ENCODE measurements at places on chromosomes 6 and 20.

- DNase-seq: no peak
Observed at GRCh38 chr20:47352332-47353238, 3.9 kb downstream of the ZMYND8 start.

DNA sequence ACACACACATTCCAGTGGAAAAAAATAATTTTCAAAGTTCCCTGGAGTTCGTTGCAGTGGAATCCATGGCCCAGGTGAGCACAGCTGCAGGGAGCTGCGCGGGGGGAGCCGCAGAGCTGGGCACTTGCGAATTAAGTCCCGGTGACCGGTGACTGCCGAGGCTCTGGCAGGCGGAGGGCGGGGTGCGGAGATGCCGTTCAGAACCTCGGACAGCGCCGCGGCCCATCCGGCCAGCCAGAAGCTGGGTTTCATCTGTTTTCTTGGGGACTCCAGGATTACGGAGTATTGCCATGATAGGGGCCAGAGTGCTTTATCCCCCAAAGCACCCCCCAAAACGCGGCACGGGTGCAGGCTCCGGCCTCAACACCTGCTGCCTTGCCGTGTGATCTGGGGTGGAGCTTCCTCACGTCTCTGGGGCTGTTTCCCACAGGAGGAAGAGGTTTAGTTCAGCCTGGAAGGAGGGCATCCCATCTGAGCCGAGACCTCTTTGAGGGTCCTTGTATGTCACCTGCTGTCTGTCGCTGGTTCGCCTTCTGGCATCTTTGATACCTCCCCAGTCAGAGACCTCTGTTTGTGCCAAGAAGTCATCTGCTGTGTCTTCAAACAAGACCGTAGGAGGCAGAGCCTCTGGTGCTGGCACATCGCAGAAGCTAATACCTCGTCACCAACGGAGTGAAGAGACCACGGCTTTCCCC lies 99.4 kb downstream of the YTHDF1 start:
- DNase-seq: no peak

GRCh38 chr20:17495826-17496225 lies 35.4 kb downstream of the BFSP1 start:
- DNase-seq: peak; percentile 49

GRCh38 chr6:156767603-156768467 lies 9.3 kb upstream of the ARID1B start:
- no peak for DNase-seq

DNA sequence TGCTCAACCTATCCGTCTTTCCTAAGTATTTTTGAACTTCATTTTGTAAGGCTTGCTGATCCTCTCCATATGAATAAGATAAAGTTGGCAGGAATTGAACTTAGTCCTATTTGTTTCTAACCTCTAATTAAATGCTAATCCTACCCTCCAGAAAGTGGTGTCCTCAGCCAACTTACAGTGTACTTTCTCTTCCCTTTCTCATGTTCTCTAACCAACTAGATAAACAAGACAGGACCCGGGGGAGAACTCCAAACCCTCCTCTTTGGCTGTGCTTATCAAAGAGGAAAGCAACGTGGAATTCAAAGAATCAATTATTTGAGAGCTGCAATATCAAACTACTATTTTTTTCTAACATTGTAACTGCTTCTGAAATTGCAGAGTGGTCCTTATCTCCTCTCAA lies 56.5 kb upstream of the NRSN1 start:
- no peak for DNase-seq

DNA sequence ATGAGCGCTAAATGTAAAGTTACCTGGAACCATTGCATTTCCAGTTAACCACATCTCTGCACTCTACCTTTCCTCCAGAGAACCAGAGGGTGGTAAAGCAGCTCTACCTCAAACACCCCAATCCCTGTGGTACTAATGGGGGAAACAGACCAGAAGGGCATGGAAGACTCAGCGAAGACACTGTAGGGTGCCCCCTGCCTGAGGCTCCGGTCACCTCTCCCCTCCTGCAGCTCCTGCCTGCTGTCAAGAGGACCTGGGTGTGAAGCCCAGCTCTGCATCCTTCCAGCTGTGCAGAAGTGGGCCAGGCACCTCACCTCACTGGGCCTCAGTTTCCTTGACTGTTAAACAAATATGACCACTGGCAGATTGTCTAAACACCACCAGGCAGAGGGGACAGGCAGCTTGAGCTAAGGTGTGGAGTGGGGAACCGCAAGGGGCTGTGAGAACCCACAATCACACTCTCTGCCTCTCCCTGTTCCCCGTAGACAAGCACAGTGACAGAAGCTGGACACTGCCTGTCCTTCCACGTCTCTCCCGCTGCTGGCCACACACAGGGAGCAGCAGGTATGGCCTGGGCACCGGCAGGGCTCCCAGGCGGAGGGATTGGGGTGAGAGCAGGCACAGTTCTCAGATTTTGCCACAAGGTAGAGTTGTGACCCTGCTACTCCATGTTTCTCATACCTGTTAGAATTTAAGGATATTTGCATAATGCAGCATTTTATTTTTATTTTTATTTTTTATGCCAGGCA lies 9.1 kb upstream of the BPIFA2 start:
- DNase-seq: peak; percentile 76

DNA sequence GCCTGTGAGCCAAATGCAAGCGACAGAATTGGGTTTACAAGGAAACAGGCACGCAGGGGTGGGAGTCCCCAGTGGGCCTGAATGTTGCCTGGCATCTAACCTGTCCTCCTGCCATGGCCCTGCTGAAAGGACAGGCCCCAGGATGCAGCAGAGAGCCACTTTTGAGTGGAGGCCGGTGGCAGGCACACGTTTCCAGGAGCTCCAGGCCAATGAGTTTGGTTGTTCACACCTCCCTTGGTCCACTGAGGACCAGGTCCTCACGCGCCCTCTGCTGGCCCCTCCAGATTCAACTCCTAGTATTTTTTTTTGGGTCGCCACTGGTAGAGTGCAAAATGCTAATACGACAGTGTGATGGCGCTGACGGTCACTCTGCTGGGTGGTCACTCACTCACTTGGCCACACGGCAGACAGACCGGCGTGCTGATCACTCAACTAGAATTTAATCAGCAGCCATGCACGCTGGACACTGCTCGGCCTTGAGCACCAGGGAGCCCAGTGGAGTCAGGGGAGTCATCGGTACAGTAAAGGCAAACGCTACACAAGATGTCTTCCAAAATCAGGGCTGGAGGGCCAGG lies 81.7 kb upstream of the NFATC2 start:
- peak; percentile 88 for DNase-seq

GRCh38 chr6:3749977-3750316 lies 1.6 kb downstream of the PXDC1 start:
- peak; percentile 88 for DNase-seq

DNA sequence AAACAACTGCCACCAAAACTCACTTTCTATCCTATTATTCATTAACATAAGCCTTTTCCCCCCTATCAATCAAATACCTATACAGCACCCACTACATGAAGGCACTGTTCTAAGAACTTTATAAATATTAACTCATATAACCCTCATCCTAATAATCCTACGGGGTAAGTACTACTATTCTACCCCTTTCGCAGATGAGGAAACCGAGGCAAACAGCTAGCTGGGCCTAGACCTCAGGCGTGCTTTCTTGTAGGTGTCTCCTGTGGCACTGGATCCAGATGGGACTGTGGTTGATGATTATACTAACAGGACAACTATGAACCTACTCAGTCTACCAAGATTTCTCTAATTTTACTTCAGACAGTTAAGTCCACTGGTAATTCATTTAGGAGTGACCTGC lies 131.6 kb downstream of the ZMYND8 start:
- no peak for DNase-seq

DNA sequence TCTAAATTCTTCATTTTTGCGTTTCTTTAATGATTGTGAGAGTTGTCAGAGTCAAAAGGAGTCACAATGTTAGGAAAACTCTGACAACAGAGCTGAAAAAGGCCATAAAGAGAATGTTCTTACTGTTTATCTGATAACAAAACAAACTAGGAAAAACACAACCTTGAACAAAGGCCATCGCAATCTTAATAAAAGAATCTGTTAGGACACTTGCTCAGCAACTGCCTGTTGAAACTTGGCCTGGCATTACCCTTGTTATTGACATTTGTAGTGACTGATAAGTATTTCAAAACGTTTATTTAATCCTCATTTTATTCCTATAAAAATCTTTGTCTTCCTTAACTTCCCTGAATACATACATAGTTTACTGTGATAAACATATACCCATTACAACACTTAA lies 15.7 kb downstream of the GSTA1 start:
- DNase-seq: no peak

DNA sequence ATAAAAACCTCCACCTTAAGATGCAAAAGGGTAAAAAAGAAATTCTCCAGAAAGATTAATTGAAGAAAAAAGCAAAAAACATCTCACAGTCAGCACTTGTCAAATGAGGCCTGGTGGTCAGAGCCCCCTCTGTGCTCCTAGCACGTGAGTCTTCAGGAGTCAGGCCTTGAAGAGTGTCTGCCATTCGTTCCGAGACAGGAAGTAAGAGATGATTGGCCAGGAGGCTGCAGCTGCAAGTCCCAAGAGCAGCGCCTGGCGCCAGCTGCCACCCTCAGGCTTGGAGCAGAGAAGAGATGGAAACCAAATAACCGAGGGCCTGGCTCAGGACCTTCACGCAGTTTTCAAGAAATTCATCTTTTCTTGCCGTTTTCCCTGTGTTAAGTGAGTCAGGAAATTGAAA lies 65.0 kb downstream of the FAM120B start:
- DNase-seq: no peak

DNA sequence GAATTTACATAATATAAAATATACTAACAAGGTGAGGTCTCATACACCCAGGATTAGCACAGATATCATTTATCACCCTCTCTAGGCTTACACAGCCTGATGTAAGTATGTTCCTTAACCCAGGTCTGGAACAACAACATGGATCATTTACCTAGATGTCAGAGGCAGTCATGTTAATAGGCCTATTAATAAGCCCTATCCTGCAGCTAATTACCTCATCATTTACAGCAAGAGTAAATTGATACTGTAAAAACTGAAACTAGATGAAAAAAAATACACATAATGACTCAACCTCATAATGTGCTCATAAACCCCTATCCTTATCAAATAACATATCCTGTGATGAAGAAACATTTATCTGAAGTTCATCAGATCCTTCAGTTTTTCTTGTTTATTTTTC lies 334.3 kb upstream of the MANEA start:
- no peak for DNase-seq

DNA sequence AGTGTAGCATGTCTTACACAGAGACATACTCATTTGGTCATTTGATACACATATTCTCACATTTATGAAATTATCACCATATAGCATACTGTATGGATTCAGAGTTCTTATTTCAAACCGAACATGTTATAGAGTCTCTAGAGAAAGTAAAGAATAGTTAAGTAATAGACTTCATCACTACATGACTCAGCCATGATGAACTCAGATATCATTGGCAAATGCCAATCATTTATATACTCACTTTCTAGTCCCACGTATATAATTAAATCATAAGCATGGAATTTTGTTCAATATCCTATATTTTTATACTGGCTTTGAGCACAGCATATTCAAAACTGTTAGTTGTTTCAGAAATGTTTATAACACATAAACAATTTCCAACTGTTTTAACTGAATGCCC lies 749.9 kb downstream of the HACE1 start:
- DNase-seq: no peak

GRCh38 chr6:25303254-25303653 lies 24.1 kb downstream of the CARMIL1 start:
- DNase-seq: no peak

GRCh38 chr6:45191414-45191813 lies 136.7 kb upstream of the RUNX2 start:
- DNase-seq: no peak

DNA sequence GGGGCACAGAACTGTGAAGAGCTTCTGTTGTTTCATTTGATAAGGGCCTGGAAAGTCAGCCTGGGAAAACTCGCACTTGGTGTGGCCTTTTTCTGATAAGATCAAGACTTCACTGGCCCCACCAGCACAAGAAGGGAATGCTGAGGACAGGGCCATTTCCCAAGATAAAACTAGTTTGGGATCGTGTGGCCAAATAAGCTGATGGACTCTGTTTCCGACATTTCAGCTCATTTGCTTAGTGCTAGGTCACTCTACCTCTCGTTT lies 116.0 kb downstream of the CLIC5 start:
- no peak for DNase-seq

GRCh38 chr6:10248378-10248843 lies 166.5 kb downstream of the TFAP2A start:
- no peak for DNase-seq

GRCh38 chr6:43391440-43392031 lies 22.1 kb upstream of the ZNF318 start:
- DNase-seq: no peak

DNA sequence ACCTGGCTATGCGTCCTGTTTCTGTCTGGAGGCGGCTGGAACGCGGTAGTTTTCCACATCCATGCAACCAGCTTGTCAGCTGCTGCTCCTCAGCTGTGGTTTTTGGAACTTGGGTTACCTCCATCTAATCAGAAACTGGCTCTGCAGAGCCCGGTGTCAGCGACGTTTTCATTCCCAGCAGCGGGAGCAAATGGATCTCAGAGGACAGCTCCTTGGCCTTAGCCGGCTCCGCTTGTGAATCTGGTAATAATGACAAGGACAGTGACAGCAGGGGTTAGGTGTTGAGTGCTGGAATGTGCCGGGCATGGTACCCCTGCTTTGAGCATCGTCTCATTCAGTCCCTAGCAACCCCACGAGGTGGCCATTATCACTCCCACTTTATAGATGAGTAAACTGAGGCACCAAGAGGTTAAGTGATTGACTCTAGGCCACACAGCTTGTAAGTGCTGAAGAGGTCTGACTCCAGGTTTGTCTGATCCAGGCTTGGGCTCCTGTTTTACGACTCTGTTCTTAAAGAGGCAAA lies 1.3 kb downstream of the SLCO4A1 start:
- DNase-seq: no peak

DNA sequence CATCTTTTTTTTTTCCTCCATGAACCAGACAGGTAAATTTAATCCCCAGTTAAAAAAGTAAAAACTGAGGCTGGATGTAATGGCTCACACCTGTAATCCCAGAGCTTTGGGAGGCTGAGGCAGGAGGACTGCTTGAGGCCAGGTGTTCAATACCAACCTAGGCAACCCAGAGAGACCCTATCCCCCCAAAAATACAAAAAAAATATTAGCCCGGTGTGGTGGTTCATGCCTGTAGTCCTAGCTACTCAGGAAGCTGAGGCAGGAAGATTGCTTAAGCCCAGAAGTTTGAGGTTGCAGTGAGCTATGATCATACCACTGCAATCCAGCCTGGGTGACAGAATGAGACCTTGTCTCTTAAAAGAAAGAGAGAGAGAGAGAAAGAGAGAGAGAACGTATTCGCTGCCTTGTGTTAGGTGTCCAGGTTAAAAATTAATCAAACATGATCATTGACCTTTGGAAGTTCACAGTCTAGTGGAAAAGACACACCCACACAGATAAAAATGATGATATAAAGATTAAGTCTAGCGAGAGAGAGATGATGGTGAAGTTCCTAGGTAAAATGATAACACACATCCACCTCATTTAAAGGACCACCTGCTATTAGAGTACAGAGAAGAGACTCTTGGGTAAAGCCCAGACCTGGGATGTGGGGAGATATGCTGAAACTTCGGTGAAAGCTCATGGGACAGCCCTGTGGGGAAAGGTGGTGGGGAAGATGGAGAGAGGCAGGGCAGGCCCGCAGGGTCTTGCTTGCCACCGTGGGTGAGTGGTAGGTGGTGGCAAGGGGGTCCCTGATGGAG lies 4.8 kb upstream of the NHSL1 start:
- DNase-seq: no peak
